ENCODE measurements at places on chromosomes 16 and 17.

DNA sequence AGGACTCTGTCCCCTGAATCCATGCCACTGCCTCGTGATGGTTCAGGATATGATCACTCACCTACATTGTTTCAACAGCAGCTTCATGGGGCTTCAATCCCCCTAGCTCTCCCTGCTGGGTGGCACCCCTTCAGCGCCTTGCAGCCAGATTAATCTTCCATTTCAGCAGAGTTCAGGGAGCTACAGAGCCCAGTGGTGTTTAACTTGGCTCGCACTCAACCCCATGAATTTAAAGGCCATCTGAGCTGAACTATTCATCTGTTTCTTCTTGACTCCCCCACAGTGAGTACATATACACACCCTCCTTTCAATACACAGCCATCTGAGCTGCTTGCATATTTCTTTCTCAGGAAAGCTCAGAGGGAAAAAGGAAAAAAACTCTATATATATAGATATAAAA is 202.8 kb upstream of the C16orf82 start:
- DNase-seq: no peak

- no peak for DNase-seq
These were observed 78.5 kb upstream of the ELAC2 start for GRCh38 chr17:13096291-13096690.

- DNase-seq: no peak
These were observed 84.6 kb downstream of the GSG1L start for GRCh38 chr16:27978876-27979275.

GRCh38 chr16:53911513-53911912 is 207.6 kb downstream of the FTO start:
- no peak for DNase-seq

DNA sequence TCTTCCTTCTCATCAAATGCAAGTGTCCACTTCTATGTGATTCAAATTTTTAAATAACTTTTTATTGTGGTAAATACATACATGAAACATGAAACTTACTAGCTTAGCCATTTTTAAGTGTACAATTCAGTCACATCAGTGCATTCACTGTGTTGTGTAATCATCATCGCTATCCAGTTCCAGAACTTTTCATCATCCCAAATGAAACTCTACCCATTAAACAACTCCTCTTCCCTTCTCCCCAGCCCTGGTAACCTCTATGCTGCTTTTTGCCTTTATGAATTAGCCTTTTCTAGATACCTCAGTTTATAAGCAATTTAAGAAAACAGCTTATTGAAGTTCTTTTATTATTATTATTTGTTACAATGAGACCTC is 41.1 kb upstream of the IL34 start:
- no peak for DNase-seq

- DNase-seq: no peak
These were observed 32.2 kb downstream of the HSD17B2 start for GRCh38 chr16:82067042-82067803.

DNA sequence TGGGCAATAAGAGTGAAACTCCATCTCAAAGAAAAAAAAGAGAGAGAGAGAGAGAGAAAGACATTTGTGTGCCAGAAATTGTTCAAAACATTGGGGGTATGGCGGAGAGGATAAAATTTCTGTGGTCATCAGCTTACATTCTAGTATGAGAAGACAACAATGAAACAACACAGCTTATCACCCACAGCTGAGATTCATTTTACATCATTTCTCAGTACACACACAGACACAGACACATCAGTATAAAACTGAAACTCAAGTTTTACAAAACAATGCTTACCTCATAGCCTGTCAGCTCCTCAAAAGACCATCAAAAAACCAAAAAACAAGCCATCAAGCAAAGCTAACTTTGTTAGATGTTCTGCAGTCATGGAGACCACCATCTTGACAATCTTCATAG is 31.4 kb upstream of the CNEP1R1 start:
- no peak for DNase-seq

- DNase-seq: no peak
These were observed 60.4 kb downstream of the HS3ST2 start for GRCh38 chr16:22874394-22874793.

DNA sequence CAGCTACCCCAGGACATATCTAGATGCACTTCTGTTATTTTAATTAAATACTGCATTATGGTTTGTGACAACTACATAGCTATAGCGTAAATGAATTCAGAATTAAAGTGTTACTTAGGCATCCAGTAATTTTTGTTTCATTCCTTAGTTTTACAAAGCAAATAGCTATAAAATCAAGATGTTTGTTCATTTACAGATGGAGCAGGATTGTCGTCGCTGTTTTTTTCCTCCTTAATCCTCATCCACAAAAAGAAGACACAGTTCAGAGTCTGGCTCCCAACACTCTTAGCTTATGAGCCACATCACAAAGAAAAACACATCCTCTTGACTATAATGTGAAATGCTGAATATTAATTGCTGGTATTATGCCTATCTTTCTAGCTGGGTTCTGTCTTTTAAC is 43.7 kb downstream of the SNX11 start:
- DNase-seq: no peak

GRCh38 chr17:58741121-58741625 is 14.5 kb upstream of the PPM1E start:
- DNase-seq: no peak

DNA sequence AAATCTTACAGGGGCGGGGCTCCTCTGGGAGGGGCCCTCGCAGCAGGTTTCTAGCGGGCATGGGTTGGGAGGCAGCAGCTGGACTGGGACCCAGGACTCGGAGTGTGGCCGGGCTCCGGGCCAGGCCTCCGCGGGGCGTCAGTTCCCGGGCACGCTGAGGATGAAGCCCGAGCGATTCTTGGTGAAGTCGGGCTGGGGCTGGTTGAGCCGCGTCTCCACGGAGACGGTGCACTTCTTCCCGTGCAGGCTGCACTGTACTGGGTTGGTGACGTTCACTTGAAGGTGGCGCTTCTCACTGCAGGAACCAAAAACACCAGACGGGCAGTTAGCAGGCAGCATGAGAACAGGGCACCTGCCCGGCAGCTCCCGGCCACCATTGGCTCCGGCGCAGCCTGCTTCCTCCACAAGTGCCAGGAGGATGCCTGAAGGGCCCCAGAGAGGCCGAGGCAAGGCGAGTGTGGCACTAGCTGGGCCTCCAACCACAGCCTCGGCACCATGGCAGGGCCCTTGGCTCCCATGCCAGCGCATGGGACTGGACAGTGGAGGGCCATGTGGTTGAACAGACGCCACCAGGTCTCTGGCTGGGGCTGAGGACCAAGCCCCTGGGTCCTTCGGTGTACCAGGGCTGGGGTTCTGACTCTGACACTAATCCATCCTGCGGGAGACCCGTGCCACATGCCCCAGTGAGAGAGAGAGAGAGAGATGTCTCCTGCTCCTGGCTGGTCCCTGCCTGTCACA is 8.0 kb downstream of the CDK5R1 start:
- no peak for DNase-seq

DNA sequence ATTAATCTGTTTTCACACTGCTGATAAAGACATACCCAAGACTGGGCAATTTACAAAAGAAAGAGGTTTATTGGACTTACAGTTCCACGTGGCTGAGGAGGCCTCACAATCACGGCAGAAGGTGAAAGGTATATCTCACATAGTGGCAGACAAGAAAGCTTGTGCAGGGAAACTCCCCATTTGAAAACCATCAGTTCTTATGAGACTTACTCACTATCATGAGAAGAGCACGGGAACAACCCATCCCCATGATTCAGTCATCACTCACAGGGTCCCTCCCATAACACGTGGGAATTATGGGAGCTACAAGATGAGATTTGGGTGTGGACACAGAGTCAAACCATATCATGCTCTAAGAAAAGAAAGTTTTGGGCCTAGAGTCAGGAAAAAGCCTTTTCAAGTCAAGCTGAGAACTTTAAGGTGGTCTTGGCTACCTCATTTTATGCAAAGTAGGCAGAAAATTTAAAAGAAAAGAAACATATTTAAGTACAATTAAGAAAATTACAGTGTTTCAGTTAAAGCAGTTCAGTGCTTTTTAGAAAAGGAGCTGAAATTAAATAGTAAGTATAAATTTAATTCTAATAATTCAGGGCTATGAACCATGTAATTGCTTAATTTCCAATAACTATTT is 24.9 kb upstream of the CRYM start:
- DNase-seq: no peak

- DNase-seq: no peak
These were observed 279.8 kb downstream of the UTP18 start for GRCh38 chr17:51540151-51540550.

- no peak for DNase-seq
These were observed 79.1 kb downstream of the GRIN2A start for GRCh38 chr16:10103118-10103517.

GRCh38 chr17:40922239-40922638 is 15.2 kb downstream of the KRT23 start:
- no peak for DNase-seq

GRCh38 chr17:3739422-3740124 is 15.9 kb downstream of the HASPIN start:
- DNase-seq: no peak

- no peak for DNase-seq
These were observed 1.2 kb downstream of the ARHGAP17 start for GRCh38 chr16:25013751-25014499.

GRCh38 chr17:10447026-10447931 is 22.1 kb downstream of the MYH4 start:
- no peak for DNase-seq

- DNase-seq: no peak
These were observed 67.1 kb upstream of the ZNF469 start for GRCh38 chr16:88315543-88316105.

DNA sequence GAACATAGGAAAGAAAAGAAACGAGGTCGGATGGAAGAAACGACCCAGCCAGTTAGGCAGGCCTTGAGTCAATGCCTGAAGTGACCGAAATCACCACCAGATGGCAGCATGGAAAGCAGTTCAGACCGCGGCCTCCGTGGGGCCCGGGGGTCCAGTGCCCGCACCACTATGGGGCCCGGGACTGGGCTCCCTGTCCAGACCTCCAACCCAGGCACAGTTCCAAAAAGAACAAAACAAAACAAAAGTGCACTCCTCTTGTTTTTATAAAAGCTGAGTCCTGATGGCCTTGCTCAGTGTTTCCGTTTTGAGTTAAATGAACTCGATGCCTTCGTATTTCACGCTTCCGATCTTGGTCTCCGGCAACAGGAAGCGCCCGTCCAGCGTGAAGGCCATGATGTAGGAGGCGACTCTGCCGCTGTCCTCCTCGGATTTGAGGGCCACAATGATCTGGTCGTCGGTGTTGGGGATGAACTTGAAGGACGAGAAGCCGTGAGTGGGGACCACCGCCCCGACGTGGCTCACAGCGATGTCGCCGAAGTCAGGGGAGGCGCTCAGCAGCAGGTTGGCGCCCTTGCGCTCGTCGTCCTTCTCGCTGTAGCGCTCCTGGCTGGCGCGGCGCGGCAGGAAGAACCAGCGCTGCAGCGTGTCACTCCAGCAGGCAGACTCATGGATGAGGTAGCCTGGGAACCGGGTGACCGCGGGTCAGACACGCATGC is 13.7 kb upstream of the LGALS3BP start:
- DNase-seq: no peak

DNA sequence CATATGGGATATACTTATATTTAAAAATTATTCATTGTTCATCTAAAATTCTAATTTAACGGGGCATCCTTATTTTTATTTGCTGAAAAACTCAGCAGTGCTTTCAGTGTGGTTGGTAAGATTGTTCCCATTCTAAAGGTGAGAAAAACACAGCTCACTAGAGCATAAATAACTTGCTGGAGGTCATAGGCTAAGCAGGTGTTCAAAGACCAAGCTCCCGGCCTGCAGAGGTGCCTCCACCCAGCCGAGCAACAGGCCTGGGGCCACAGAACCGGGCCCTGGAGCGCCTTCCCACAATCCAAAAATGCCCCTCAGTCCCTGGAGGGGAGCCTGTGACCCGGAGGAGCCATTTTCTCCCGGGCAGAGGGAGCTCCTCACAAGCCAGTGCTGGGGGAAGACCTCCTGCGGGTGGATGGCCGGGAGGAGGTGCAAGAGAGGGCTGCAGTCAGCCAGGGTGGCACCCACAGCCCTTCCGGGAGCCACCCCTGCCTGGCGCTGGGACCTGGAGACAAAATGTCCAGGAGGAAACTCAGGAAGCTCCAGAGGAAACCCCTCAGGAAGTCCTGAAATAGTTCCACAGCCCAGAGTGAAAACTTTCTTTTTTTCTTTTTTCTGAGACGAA is 14.7 kb downstream of the ABR start:
- no peak for DNase-seq

DNA sequence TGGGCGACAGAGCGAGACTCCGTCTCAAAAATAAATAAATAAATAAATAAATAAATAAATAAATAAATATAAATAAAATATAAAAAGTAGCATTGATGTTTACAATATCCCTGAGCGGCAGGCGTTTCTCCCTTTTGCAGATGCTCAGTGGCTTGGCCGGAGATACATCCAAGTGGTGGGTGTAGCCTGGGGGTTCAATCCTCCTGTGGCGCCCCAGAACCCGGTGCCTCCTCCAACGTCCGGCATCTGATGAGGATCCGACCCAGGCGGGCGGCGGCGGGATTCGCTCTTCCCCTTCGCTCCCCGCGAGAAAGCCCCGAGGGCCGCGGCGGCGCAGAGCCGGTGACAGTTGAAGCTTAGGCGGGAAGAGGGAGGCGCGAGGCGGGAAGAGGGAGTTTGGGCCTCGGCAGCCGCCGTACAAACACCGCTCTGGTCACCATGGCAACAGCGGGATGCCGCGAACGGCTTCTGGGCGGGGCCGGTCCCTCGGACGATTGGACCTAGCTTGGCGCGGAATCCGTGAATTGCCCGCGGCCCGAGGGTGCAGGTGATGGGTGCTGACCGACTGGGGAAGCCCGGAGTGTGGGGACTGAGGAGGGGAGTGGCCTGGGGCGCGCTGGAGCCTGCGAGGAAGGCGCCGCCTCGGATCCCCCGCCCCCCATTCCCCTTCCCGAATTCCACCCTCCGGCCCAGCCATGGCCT is 12.7 kb upstream of the ALDOA start:
- DNase-seq: no peak

GRCh38 chr17:29070308-29070707 is 27.4 kb downstream of the PIPOX start:
- DNase-seq: no peak

DNA sequence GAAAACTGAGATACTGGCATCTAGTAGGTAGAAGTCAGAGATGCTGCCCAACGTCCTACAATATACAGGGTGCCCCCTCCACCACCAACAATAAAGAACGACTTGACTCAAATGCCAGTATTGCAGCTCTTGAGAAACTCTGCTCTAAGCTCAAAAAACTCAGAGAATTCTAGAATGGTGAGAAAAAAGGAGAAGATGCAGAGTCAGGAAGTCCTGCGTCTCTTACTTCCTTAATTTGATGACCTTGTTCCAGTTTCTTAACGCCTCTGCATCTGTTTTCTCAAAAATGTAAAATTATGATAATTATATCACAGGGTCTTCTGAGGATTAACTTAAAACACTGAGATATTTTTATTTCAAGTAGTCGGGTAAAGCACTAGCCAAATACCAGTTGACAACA is 1.7 kb upstream of the HSBP1 start:
- DNase-seq: no peak

GRCh38 chr16:81531419-81531821 is 86.8 kb downstream of the CMIP start:
- no peak for DNase-seq

- DNase-seq: no peak
These were observed 27.0 kb downstream of the SLC7A5 start for GRCh38 chr16:87842209-87842869.

- DNase-seq: no peak
These were observed 81.1 kb downstream of the MAF start for GRCh38 chr16:79519448-79519847.

GRCh38 chr17:49748791-49749190 is 15.1 kb downstream of the FAM117A start:
- DNase-seq: no peak
